ENCODE measurements at places on chromosomes 11 and 22.

DNA sequence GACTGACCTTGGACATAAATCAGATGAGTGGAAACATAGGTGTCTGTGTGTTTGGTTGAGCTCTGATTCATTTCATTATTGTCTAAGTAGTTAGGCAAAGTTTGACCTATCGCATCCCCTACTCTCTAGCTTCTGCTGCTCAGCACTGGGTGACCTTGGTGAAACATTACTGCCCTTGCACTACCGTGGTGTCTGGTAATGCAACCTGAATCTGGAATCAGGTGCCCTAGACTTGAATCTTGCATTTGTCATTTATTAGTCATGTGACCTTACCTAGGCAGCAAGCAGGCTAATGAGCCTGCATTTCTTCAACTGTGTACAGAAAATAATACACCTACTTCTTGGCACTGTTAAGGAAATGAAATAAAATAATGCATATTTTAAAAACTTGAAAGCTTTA, 242.3 kb upstream of the BLID start:
- no peak for DNase-seq

DNA sequence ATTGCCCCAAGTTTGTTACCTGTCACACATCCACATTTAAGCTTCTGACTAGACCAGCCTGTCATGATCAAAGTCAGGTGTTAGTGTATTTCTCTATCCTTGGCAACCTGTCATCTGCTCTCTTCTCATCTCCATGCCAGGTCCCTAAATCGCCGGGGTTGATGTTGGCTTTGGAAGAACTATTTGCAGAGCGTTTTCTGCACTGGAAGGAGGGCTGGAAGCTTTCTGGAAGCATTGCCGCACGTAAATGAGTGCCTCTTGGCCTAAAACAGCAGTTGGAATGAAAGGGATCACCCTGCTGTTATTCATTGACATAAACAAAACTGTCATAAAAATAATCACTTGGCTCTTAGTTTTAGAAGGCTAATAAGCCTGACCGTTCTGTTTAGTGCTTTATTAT, 1.4 kb downstream of the TTC12 start:
- no peak for DNase-seq

GRCh38 chr22:37764622-37765021, 43.1 kb upstream of the GCAT start:
- no peak for DNase-seq

- no peak for DNase-seq
These were observed 114.6 kb upstream of the GRK3 start for GRCh38 chr22:25449781-25450317.

DNA sequence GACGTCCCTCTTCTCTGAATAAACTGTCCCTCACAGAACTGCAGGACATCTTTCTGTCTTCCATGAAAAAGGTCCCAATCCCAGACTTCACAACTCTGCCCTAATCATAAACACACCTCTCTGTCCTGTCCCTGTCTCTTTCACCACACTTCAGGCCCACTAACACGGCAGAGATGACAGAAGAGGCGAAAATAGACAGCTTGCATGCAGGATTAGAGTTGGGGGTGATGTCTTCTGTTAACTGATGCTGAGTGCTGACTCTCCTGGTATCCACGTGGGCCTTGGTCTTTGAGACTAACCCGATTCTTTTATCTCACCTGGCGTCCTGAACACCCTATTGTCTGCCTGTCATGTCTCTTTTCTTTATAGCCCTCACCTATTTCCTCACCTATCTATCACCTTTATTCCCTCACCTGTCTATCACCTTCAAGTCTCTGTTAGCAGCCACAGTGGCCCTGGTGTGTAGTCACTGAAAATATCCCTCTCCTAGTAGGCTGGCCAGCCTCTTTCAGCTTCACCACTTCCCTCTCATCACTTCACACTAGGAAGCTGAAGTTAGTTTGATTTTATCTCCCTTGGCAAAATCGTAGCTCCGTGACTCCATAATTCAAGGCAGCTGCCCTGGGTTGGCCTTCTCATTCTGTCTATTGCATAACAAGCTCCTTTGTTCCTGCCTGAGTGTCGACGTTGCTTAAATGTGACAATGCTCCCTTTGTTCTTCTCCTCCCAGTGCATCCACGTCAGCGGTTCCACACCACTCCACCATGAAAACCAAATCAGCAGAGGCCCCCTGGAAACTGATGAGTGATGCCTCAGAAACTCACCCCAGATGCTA, 30.6 kb upstream of the DRD2 start:
- DNase-seq, result no peak

DNA sequence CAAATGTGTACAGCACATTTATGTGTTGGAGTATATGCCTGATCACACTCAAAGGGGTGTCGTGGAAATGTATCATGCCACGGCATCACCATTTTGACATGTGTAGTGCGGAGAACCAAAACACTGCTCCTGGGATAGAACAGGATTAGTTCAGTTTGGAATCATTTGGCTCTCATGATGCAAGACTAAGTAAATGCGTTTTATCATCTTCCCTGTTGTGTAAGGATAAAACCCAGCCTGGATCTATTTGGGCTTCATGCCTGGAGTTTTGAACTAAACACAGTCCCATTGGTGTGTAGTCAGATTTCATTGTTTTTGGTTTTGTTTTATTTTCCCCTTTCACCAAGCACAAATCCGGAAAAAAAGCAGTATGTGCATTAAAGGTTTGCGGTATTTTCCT, 574.3 kb downstream of the NTM start:
- no peak for DNase-seq

GRCh38 chr11:64842366-64842759, 2.1 kb downstream of the CDC42BPG start:
- DNase-seq, result no peak

DNA sequence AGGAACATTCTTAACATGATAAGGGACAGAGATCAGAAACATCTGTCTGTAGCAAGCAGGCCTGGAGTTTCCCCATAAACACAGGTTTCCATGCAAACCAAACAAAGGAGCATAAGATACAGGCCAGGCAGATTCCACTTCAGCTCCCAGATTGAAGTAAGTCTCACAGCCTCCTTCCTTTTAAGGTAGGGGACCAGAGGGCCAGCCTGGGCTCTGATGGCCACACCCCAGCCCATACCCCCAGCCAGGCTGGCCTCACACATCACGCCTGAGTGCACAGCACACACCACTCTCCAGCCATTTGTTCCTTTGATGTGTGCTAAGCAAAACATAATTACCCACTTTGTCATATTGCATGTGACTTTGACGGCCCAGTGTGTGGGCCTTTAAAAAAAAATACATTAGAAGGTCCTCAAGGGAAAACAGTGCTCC, 518.7 kb downstream of the NTM start:
- no peak for DNase-seq

DNA sequence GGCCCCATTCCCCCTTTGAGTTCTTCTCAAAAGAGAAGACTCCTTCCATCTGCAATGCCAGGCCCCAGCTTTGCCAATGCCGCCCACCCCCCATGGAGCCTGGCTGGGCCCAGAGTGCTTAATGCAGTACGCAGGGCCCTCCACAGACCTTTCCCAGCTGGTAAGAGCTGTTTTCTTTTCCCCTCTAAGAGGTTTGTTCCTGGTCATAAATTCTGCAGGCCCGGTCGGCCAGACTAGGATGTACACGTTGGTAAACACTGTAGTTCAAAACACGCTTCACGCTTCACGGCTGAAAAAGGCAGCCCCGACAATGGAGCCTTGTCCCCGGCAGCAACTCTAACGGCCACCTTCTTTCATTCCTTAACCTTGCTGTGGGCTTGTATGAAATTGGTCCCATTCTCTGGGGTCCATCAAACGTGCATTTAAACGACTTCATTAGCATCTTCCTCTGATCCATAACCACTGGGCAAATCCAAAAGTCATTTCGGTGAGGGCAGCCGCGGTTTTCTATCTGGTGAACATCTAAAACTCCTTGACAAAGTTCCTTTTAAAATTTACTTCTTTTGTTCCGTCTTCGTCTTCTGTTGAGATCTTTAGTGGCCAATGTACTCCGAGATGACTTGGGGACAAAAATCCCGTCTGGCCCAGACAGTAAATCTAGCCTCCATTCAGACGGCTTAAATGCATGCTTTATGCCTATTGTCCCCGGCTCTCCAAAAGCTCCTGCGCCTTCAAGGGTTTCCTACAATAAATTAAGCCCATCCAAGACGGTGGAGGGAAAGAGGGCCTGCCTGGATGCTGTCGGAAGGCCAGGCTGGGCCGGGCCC, 60.0 kb upstream of the MYEOV start:
- DNase-seq, result no peak

DNA sequence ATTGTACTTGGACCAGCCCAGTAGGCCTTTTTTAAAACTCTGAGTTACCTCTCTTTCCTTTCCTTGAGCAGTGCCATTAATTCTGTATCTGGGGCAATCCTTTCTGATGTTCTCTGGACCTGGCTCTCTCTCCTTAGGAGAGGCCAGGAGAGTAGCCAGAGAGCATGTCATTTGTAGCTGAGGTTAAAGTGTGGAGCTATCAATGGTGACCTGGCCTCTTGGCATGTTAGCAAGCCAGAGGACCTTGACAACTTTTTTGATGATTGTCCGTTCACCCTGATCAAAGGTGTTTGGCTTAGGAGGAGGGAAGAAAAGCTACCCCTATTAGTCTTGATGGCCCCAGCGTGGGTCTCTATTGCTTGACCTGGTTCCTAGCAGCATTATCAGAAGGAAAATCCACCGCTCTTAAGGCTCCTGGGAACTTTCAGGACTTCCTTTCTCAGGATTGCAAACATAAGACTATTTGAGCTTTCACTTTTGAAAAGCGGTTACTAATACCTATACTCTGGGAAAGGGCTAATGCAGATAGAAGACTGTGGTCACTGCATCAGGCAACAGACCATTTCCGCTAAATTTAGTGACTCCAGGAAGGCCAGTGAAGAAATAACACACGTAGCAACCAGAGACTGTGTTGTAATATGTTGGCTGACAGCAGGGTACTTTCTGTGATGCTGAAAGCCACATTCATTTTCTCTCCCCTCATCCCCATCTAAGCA, 18.2 kb downstream of the LIMK2 start:
- no peak for DNase-seq

- DNase-seq, result no peak
These were observed 89.2 kb upstream of the CRTAM start for GRCh38 chr11:122749005-122749687.

DNA sequence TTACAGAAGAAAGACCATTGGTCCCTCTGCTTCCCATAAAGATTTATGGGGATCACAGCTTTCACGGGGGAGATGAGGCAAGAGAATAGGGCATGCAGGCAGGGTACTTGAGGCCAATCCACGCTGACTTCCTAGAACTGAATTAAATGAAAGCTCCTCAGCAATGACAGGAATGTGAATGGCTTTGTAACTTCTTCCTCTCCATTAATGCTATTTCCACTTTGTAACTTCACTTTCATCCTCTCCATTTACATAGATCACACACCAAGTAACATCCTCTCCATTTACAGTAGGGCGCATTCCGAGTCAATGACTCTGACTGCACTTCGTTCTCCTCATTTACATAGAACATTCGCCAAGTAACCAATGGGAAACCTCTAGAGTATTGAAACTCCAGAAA, 89.8 kb downstream of the PIWIL4 start:
- no peak for DNase-seq

GRCh38 chr11:10663990-10664389, 29.6 kb downstream of the IRAG1 start:
- no peak for DNase-seq

GRCh38 chr11:44771841-44772240, 45.1 kb downstream of the TSPAN18 start:
- no peak for DNase-seq

DNA sequence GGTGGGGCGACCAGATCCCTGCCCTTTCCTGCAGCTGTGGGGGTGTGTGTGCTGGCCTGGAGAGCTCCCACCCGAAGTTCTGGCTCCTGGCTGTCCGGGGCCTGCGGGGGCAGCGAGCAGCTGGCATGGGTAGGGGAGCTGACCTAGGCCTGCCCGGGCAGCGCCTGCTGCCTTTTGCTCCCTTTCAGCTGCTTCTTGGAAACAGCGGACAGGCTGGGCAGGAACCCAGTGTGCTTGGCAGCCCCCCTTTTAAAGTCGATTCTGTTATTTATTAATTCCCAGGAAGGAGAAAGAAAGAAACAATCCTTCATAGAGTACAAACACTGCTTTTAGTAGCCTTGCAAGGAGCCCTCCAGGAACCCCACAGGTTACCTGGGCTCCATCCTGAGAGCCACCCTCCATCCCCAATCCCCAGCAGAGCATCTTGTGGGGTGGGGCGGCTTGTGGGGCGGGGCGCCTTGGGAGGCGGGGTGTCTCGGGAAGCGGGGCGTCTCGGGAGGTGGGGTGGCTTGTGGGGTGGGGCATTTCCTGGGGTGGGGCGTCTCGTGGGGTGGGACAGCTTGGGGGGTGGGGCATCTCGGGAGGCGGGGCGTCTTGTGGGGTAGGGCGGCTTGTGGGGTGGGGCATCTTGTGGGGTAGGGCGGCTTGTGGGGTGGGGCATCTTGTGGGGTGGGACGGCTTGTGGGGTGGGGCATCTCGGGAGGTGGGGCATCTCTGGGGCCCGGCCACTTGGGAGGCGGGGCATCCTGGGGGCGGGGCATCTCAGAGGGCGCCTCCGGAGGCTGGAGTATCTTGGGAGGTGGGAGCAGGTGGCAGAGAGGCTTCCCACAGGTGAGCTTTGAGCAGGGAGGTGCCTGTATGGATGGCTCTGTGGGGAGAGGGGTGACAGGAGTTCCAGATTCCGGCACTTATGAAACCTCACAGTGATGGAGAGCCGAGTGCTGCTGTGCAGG, 7.0 kb downstream of the CD81 start:
- DNase-seq, result no peak

DNA sequence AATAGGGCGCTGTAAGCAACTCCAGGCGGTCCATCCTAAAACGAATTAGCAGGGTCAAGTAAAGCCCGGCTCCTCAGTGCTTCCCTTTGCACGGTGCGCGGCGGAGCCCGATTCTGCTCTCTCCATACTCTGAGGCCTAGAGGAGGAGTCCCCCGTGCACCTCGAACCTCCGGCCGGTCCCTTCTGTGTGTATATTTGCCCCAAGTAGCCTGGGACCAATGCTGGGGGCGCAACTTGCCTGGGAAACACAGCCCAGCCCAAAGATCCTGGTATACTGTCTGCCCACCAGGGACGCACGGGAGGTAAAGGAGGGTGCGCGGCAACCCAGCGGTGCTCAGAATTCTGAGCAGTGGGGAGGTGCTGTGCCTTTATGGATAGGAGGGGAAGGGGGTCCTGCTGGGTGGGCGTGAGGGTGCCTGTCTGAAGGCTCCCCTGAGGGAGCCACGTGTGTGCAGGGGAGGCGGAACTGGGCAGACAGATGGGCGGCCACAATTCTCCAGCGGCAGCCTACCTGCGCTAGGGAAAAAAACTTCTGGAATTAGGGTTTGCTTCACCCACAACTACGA, 4.8 kb upstream of the TBX1 start:
- DNase-seq, result no peak

DNA sequence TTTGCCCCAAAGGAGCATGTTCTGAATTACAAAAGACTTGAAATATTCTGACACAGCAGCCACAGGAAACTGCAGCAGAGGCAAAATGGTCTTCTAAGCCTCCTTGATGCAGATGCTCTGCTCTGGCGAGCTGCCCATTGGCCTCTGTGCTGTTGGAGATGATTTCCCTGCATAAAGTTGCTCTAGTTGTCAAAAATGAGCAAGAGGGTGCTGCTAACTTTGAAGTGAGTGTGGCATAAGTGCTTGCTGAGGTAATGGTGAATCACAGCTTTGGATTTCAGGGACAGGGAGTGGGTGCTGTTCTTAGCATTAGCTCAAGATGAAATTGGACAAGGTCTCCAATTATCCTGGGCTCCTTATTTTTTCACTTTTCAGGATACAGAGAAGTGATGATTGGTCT, 435.4 kb downstream of the TMEM135 start:
- DNase-seq, result no peak

Measured in hematopoietic multipotent progenitor cell treated with erythropoietin and hydrocortisone succinate and interleukin-3 and kit ligand, for 17 days (in vitro differentiated cells).